Testis (tissue), 5 donors: ENCODE measurements at places on chromosomes 6 and 20. TPM values are rescaled to one million over a fixed set of nuclear protein-coding genes. Genes with fewer than 3 reads are reported as not detected.

The OTOR gene
- total RNA-seq, result not detected

DNA sequence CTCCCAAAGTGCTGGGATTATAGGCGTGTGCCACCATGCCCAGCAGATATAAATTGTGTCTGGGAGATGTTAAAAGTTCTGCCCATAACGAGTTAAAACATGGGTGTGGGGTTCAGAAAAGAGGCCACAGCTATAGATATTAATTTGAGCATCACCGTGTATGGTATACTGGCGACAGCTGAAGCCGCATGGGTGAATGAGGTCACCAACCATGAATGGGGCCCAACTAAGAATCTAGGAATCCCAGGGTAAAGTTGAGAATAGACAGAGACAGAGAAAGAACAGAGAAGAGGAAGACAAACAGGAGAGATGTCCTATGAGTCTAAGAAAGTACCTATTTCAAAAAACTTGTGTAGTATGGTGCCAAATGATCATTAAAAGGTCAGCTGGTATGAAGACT lies 50.9 kb downstream of the ILRUN start:
- H3K4me3 ChIP-seq, result no peak overlapping the region
- no peak for DNase-seq
- no peaks in the 10 kb centered on the region for H3K36me3 ChIP-seq
- no peaks in the 10 kb centered on the region for H3K27me3 ChIP-seq
- no peaks in the 10 kb centered on the region for H3K4me1 ChIP-seq
- no peak overlapping the region for H3K27ac ChIP-seq

The GTSF1L gene
- total RNA-seq, result 202 TPM

The HLA-DRB1 gene
- total RNA-seq, result 9.5 TPM

The BNIP5 gene
- 0.87 TPM for total RNA-seq

The CST1 gene
- 1.0 TPM for total RNA-seq

DNA sequence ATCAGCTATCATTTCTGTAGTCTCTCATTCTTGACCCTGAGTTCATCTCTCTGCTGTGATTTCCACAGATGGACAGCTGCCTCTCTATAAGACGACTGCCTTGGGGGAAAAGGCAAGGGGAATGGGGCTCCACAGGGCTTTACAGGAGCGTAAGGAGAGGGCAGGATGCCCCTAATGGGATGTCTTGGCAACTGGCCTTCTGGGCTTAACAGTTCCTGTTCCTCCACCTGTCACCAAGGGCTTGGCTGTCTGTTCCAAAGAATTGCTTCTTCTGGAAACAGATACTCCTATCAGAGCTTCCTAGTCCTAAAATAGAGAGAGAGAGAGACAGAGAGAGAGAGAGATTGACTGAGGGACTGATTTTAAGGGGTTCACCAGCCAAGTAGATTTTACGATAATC lies 181.9 kb downstream of the TMEM200A start:
- DNase-seq, result no peak
- H3K27me3 ChIP-seq, result no peaks in the 10 kb centered on the region
- H3K27ac ChIP-seq, result no peak overlapping the region
- H3K36me3 ChIP-seq, result no peaks in the 10 kb centered on the region
- H3K4me3 ChIP-seq, result no peak overlapping the region

DNA sequence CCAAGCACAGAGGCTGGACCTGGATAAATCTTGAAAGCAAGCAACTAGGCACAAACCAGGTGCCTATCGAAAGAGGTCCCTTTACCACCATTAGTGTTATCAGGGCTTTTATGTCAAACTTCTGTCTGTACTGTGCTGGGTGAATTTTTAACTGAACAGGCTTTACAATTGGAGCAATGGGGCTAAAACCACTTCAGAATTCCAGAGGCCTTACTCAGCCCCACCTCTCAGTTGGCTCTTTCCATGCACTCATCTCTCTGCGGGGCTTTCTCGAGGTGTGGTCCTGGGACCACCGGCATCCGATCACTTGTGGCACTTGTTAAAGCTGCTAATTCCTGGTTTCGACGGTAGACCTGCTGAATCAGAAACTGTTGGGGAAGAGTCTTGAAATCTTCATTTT lies 232.5 kb downstream of the SOX4 start:
- H3K27ac ChIP-seq, result no peak overlapping the region
- H3K4me1 ChIP-seq, result no peaks in the 10 kb centered on the region
- no peaks in the 10 kb centered on the region for H3K36me3 ChIP-seq
- no peak for DNase-seq
